ENCODE measurements at places on chromosomes 6 and 20.

GRCh38 chr6:170112583-170112860 lies 178.4 kb downstream of the DLL1 start:
- DNase-seq: no peak

GRCh38 chr6:292506-293192 lies 362 bp downstream of the DUSP22 start:
- peak; percentile 56 for DNase-seq

DNA sequence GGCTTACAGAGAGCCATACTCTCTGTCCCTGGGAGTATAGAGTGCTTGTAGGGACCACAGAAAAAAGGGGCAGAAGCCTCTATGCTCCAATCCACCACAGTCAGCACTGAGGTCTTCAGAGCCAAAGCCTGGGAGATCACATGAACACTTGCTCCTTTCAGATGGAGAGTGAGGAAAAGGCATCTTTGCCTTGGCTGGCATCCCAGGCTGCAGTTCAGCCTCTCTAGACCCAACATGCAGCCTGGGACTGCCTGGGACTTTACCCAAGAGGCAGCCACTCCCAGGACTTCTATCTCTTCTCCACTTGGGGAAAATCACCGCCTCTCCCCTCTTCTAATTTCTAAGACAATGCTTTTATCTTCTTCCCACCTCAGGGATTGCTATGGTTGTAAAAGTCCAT lies 46.5 kb upstream of the MYLIP start:
- DNase-seq: no peak

DNA sequence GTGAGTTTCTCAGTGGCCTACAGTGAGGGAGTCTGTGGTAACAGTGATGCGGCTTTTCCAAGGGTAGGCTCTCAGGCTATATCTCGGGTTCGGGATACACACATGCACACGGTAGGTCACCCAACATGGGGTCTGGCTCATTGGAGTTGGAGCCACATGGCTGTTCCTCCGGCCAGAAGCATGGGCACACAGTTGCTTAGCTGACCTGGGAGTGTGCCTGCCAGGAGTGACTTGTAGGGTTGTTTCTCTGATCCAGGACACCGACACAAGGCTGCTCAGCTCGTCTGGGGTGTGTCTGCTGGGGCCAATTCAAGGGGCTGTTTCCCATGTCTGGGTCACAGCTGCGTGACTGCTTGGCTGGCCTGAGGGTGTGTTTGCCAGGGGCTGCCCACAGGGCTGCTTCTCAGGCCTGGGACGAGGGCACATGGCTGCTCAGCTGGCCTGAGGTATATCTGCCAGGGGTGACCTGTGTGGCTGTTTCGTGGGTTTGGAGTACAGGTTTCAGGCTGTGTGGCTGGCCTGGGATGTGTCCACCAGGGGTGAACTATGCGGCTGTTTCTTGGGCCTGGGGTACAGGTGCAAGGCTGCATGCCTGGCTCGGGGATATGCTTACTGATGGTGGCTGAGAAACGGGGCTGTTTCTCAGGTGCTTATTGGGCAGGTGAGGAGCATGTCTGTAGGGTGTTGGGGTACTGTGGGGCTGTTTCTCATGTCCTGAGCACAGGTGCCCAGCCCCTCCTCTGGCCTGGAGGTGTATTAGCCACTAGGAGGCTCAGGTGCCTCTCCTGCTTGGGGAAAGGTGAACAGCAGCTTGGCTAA lies 15.2 kb downstream of the KIF25 start:
- DNase-seq: no peak

GRCh38 chr6:137780447-137781034 lies 86.5 kb upstream of the TNFAIP3 start:
- DNase-seq: no peak

- DNase-seq: no peak
Measured at GRCh38 chr6:104829183-104829958, 30.3 kb downstream of the HACE1 start.

- DNase-seq: no peak
Measured at GRCh38 chr6:166935353-166935752, 21.0 kb downstream of the RNASET2 start.

- DNase-seq: no peak
Measured at GRCh38 chr20:11941593-11942246, 24.0 kb downstream of the BTBD3 start.

DNA sequence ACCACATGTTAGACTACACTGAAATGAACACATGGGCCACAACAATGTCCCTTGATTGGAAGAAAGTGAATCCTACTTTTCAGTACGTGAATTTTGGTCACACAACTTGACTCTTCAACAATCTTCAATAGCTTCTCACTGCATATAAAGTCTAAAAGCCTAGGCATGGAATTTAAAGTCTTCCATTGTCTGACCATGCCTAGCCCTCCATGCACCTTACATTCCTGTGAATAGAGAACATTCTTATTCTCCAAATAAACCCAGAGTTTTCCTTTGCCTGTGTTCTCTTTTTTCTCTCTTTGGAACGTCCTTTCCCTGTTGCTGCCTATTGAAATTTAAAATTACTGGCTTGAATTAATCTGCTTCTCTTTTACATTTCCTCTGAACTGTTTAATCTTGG lies 207.5 kb downstream of the ASCC3 start:
- no peak for DNase-seq

DNA sequence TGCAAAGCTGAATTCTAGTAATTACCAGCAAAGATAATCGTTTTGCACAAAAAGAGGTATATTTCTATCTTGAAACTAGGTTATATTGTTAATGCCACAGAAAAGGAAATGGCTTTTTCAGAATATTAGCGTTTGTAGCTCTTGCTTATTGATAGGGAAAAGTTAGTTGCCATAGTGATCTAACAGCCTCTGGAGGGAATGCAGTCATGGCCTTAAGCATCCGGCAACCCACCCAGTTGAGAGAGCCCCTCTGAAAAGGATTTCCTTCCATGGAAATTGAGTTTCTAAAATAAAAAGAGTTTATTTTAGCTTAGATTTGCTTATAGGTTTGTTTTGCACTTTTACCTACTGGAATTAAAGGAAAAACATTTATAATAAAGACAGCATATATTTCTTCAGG lies 224.5 kb downstream of the BCKDHB start:
- no peak for DNase-seq

- no peak for DNase-seq
Measured at GRCh38 chr6:88296694-88297093, 130.5 kb upstream of the CNR1 start.

DNA sequence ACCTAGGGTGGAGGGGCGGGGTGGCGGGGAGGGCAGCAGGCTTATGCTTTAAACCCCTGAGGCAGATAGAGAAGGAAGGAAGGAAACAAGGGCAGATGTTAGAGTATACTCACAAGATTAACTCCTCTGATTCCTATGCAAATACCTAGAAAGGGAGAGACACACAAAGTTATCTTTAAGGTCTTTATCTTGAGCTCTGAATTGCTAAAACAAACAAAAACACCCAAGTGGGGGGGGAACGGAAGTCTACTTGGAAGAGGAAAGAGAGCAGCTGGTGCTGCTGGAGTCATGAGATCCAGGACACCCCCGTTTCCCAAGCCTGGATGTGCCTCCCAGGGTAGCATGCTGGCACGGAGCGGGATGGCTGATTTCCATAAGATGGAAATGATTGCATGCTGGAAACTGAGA lies 43.4 kb downstream of the PLAGL1 start:
- no peak for DNase-seq

DNA sequence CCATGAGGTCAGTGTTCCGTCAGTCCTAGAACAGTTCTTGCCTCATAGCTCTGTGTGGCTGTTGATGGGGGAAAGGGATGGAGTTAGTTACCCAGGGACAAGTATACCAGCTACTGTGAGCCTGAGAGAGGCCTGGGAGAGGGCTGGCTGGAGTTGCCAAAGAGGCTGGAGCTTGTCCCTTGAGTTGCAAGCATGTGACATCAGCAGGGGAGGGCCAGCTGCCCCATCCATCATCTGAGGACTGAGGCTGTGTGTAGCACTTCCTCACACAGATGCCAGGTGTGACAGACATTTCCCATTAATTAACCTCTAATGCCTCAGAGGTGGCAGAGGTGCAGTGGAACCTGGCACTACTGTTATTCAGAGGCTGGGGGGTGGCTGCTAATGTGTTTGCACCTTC lies 131.6 kb downstream of the PHACTR3 start:
- DNase-seq: no peak

- no peak for DNase-seq
Measured at GRCh38 chr20:39766333-39766732, 804.2 kb downstream of the DHX35 start.

DNA sequence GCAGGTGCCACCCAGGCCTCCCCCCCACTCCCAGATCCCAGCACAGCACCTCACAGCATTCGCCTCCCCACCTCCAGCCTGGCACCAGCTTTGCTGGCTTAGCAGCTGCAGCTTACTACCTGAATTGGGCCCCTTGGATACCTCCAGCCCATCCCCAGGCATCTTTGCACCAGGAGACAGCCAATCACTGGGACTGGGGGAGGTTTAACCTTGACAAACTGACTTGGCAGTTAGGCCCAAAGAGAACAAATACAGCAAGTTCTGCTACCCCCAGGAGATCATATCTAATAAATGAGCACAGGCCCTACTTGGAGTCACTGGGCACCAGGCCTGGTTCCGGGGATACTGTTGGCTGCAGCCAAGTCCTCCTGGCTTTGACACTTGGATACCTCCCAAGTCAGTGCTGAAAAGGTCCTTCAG lies 8.8 kb downstream of the PDRG1 start:
- no peak for DNase-seq

DNA sequence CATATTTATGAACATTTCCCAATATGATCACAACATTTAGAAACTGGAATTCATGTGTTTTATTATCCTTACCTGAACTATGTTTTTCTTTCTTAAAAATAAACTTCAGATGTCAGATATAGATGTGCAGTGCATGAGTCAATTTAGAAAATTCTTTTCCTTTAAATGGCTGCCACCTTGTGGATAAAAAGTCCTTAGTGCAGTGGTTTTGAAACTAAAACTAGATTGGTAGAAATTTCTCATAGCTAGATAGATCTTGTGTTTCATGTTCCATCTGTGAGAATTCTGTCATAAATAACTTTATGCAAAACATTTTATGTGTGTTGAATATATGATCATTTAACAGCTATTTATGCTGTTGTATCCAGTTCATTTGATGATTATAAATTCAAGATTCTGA lies 134.9 kb downstream of the KLHL32 start:
- no peak for DNase-seq

DNA sequence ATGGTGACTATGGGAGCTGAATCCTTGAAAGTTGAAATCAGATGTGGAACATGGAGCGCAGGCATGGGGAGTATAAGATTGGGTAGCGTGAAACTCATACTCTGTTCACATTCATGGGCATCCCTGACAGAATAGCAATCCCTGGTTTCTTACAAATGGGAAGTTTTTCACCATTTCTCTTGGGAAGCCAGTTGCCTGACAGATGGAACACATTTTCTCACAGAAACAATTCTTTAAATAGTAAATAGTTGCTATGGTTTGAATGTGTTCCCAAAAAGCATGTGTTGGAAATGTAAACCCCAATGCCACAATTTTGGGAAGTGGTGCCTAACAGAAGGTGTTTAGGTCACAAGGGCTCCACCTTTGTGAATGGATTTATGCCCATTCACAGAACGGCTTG lies 262.8 kb upstream of the HS3ST5 start:
- DNase-seq: no peak

GRCh38 chr6:162147805-162148204 lies 579.8 kb downstream of the PRKN start:
- DNase-seq: no peak

DNA sequence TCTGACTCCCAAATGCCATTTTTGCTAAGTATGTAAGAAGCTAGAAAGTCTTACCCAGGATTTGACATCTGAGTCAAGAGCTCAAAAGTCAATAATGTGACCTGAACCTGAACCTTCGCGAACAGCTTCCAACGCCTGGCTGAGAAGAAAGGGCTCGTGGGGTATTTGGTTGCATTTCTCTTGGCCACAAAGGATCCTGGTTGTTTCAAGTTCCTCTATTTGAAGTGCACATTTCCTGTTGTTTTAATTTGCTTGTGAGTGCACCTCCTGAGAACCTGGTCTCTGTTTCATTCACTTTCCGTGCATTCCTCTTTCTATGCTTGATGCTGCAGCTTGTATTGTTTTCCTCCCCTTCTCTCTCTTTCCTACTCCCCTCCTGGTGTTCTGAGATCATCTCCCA lies 212.5 kb downstream of the FOXA2 start:
- no peak for DNase-seq

- no peak for DNase-seq
Measured at GRCh38 chr20:38589967-38590675, 9.1 kb downstream of the ADIG start.

GRCh38 chr6:35620706-35621105 lies 68.0 kb downstream of the FKBP5 start:
- DNase-seq: no peak

- DNase-seq: no peak
Measured at GRCh38 chr6:144606083-144606482, 320.9 kb downstream of the UTRN start.

- DNase-seq: no peak
Measured at GRCh38 chr6:68726337-68726736, 91.3 kb downstream of the ADGRB3 start.

GRCh38 chr20:51497542-51498467 lies 44.7 kb downstream of the NFATC2 start:
- DNase-seq: no peak

- DNase-seq: no peak
Measured at GRCh38 chr20:11948806-11949205, 31.1 kb downstream of the BTBD3 start.

DNA sequence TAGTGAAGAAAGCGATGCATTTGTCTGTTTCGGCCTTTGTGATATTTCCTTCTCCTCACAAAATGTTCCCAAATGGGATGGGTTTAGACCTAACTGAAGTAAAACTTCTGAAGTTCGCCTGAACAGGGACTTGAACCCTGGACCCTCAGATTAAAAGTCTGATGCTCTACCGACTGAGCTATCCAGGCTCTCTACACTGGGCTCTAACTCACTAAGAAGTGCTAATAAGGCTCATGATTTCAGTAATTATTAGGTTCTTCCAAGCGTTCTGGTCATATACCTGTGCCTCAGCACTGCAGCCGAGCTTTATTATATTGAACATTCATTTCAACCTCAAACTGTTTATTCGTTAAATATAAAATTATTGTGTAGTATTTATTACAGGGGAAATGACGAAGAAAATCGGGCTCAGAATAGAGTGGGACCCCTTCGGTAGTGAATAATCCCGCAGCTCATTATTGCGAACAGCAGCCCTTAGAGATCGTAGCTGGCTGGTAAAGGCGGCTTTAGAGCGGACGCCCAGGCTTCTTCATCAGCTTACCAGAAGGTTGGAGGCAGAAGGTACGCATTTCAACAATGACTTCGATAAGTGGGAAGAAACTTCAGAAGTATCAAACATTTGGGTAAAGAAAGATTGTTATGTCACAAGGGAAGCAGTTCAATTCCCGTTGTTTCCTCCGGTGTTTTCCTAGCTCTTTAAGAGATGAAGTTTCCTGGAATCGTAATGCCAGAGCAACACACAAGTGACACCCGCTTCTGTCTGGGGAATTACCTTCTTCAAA lies 119.0 kb upstream of the ZNF184 start:
- no peak for DNase-seq

GRCh38 chr6:52157301-52157941 lies 28.8 kb upstream of the IL17A start:
- DNase-seq: no peak

- DNase-seq: no peak
Measured at GRCh38 chr6:53369876-53370515, 21.2 kb upstream of the ELOVL5 start.

Data from stimulated activated CD8-positive, alpha-beta memory T cell treated with anti-CD3 and anti-CD28 coated beads, Interleukin-7, amount 100 ng/mL, for 1 hour (primary cell).